ENCODE measurements at places on chromosomes 13 and 19.
A peak's percentile ranks its signal among the peaks of the same experiment; 100 is the strongest.

GRCh38 chr19:12194827-12195731 lies 32.2 kb downstream of the ZNF136 start:
- DNase-seq: peak; percentile 56

- no peak for DNase-seq
Observed at GRCh38 chr13:79212064-79212619, 193.9 kb downstream of the RBM26 start.

DNA sequence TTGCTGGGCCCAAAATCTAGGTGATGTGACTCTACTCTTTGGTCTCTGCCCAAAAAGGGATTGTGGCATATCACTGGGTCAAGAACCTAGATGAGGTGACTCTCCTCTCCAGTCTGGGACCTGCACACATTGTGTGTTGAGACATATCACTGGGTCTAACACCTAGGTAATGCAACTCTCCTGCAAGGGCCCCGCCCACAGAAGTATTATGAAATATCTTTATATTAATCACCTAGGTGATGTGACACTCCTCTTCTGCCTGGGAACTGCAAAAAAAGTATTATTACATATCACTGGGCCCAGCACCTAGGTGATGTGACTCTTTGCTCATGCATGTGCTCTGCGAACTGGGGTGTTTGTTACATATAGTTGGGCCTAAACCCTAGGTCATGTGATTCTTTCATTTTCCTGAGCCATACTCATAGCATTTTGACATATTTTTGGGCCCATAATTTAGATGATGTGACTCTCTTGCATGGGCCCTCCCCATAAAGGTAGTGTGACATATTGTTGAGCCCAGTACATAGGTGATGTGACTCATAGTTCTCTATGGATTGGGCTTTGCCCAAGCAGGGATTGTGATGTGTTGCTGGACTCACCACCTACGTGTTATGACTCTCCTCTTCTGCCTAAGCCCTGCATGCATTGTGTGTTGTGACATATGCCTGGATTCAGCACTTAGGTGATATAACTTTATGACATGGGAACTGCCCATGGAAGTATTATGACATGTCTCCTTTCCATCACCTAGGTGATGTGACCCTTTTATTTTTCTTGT lies 11.2 kb upstream of the ZNF681 start:
- no peak for DNase-seq

DNA sequence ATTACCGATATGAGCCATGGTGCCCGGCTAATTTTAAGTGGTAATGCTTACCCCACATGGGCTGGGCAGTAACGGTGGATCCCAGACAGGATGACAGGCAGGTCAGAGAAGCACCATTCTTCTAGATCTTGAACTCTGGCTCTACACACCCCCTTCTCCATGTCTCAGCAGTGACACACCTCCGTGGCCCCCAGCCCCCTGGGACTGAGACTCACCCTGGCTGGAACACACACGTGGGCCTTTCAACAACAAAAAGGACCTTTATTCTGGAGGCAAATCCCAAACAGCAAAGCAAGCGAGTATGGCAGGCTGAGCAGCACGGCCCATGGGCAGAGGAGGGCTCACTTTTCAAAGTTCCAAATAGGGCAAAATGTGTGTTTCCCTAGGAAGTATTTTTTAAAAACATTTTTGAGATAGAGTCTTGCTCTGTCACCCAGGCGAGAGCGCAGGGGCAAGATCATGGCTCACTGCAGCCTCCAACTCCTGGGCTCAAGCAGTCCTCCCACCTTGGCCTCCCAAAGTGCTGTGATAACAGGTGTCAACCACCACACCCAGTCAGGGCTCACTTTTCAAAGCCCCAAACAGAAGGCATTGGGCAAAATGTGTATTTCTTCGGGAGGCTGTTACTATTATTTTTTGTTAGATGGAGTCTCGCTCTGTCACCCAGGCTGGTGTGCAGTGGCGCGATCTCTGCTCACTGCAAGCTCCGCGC lies 4.2 kb upstream of the PLIN4 start:
- DNase-seq: no peak

- DNase-seq: no peak
Observed at GRCh38 chr19:53646144-53646543, 14.3 kb downstream of the DPRX start.

DNA sequence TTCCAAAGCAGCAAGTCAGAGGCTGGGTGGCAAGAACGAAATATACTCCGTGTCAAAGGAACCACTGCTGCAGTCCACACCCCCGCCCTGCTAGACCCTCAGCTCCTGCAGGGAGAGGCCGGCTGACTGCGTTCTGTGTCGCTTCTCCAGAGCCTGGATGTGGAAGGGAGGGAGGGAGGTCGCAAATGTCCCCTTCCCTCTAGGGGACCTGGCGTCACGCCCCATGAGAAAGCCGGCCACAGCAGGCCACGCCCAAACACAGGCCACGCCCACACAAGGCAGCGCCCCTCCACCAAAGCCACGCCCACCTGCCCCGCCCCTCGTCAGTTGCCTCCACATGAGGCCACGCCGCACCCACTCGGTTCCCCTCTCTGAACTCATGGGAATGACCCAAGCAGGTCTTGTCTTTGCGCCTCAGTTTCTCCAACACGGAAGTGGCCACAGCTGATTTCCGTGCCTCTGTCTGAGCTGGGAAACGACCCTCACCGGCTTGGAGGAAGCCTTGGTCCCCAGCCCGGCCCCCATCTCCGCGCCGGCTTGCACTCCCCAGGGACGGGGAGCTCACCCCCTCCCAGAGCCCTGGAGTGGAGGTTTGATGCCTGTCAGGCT lies 38.4 kb upstream of the TCF3 start:
- DNase-seq: no peak

DNA sequence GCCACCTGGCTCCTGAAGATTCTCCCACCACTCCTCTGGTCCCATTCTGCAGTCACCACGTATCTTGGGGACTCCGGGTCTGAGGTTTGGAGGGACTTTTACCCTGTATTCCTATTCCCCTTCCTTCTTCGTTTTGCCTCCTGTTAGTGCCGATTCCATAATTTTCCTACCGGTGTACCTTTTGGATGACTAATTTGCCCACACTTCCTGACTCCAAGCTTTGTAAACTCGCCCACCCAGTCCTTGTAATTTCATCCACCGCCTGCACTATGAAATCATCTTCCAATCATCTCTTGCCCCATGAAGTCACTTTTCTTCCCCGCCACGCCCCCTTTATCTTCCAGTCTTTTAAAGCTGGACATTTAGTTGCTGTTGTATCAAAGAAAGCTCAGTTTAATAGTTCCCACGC lies 572 bp downstream of the UCHL3 start:
- no peak for DNase-seq

- DNase-seq: no peak
Observed at GRCh38 chr13:71459708-71460107, 407.3 kb downstream of the DACH1 start.

DNA sequence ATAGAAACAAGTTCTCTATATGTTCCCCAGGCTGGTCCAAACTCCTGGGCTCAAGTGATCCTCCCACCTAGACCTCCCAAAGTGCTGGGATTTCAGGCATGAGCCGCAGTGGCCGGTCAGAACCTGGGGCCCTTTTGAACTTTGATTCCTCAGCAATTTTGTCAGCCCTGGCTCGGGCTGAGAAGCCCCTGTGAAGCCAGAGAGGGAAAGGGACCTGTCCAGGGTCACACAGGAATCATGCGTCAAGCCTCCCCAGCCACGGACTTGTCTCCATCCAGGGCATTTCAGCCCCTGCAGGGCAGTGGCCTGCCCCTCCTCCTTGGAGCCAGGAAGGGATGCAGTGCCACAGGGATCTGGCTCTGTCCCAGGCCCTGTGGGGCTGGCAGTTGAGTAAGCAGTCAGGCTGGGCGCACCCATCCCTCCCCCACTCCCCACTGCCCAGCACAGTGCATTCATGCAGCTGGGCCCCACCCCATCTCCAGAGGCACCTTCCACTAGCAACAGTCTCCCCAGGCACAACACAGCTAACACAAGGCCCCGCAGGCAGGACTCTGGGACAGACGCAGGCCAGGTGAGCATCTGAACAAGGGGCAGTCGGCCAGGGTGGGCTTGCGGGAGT lies at the start of gene CAPS:
Gene CAPS, plus strand, starts transcription at position 516 of the 619 bp plus-strand sequence. CDS start 153 bp downstream, outside the sequence.
- no peak for DNase-seq

- DNase-seq: no peak
Observed at GRCh38 chr19:31275068-31275334, 74.2 kb downstream of the TSHZ3 start.

GRCh38 chr13:26539738-26540292 lies 17.7 kb upstream of the WASF3 start:
- DNase-seq: no peak

GRCh38 chr19:14519860-14520407 lies 1.7 kb upstream of the DNAJB1 start:
- no peak for DNase-seq

DNA sequence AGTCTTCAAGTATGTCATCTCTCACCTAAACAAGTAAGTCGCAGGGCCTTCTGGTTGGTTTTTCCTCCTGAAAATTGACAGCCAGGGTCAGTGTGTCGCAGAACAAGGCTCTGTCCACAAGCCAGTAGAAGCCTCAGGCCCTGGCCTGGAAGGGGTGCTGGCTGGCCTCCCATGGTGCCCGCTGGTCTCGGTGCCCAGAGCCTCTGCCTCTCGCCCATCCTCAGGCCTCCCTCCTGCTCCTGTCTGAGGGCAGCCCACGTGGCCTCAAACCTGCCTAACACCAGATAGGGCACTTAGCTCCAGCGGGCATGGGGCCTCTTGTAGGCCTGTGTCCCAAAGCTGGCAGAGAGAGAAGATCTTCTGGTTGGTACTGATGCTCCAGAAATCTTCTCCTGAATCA lies 20.3 kb upstream of the NPAS1 start:
- DNase-seq: no peak

DNA sequence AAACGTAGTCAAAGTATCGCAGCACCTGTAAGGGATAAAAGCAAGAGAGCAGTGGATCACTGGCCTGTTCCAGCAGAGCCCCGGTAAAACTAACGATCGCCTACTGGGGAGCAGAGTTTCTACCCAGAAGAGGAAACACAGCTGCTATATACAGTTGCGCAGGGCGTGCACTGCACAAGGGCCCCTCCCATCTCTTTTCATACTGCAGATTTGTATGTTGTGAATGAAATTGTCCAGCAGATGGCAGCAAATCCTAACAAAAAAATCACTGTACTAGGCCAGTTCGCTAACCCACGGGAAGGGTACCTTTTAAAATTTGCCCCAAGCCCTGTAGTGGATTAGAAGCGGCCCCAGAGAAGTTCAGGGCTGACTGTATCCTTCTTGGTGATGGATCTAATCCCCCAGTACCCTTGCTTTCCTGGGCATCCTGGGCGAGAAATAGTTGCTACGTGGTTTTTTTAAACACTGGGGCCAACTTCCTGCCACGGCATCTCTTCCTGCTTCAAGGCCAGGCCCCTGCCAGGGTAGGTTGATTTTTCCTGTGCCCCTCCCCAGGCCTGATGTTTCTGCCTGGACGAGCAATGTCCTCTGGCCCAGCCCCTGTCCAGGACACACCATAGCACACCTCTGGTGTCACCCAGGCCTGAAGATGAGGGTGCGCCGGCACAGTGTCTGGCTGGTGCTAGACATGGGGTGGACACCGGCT lies 127.0 kb downstream of the IER2 start:
- peak; percentile 7 for DNase-seq

DNA sequence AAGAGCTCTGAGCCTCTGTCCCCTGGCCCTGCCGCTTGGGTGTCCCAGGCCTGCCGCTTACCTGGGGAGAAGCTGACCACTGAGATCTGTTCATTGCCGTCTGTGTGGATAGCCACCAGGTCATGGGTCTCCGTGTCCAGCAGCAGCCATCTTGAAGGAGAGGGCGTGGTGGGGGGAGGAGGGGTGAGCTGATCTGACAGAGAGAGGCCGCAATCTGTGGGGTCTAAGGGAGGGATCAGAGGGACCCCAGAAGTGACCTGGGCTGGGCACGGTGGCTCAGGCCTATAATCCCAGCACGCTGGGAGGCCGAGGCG lies 14.6 kb upstream of the GPR4 start:
- DNase-seq: no peak

DNA sequence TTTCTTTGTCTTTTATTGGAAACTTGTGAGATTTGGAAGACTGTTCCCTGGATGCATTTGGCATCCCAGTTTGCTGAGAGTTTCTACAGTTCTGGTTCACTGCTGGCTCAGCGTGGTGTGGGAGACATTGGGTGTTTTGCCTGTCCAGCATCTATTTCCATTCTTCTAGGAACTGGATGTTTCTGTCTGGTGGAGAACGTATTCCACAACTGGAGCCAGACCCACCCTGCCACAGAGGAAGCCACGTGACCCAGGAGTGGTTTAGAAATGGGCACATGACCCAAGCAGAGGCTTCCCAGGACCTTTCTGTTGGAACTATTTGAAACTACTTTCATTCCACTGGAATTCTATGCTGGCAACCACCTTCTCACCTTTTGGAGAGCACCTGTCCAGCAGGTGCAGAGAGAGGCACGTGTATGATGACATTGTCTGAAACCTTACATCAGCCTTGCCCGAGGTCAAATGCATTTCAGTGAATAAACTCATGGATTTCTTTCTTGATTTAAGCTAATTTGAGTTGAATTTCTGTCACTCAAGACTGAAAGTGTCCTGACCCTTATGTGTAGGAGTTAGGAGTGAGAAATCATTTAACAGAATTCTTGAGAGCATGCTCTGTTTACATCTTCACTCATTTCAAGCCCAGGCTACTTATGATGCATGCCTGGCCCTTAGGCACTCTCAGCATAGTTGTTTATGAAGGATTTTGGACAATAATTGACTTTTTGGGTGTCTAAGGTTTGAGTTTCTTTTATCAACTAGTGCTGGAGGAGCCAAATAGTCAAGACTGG lies 121.8 kb downstream of the AKAP11 start:
- no peak for DNase-seq

DNA sequence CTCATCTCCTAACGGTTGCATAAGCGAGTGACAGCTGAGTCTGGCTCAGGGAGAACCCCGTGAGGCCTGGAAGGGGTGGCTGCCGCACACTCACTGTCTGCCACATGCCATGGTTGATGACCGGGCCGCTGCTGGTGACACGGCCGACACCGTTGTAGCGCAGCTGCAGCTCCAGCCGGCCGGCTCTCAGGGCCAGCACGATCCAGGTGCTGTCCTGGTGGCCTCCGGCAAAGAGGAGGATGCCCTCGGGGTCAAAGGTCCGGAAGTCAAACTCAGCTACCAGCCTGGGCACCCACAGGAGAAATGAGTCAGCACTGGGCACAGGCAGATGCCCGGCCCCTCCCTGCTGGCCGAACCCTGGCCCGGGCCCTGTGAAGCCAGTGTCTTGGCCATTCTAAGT lies 31.7 kb downstream of the GAS6 start:
- DNase-seq: no peak

- DNase-seq: no peak
Observed at GRCh38 chr13:27960362-27961226, 8.5 kb downstream of the CDX2 start.
